Activated CD4-positive, alpha-beta T cell treated with anti-CD3 and anti-CD28 coated beads, Interleukin-2, Interleukin-6, amounts not matched to agents 100 ng/mL and 50 ng/mL, durations not matched to agents 16 hours and 8 hours (primary cell): ENCODE measurements at places on chromosomes 4 and X.
A peak's percentile ranks its signal among the peaks of the same experiment; 100 is the strongest.

GRCh38 chr4:87209182-87209581, 11.2 kb downstream of the KLHL8 start:
- DNase-seq, result no peak

DNA sequence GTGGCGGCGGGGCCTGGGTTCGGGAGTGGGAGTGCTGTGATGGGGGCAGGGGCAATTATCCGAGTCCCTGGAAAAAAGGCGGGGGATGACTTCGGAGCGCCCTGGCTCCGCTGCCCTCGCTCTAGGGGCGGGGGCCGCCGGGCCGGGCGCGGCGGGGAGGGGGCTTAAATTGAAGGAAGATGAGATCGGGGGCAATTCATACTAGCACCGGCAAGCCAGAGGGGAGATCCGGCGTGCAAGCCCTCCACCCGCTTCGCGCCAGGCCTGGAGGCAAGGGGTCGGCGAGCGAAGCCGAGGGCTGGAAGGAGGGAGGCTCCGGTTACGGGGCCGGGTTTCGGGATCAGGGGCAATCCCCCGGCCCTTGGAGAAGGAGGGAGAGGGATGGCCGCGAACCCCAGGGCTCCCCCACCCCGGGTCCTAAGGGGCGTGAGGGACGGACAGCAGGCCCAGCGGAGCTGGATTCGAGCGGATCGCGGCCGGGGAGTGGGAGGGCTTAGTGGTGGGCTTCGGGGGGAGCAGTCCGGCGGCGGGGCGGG, 1.2 kb downstream of the BCORL1 start:
- DNase-seq, result peak; percentile 2

DNA sequence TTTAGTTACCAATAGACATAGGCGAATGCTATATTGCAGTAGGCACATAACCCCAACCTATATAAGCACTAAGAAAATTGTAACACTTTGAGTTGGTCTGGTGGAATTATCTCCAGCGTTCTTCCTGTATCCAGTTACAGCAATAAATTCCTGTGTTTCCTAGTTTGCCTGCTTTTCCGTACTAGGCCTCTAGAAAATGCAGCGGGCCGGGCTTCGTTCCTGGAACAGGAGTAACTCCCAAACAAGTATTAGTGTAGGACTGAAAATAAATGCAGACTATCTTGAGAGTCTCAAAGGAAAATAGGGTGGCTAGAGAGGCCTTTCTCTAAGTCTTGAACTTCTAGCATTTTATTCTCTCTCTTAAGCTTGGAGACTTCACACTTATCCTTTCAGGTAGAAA, 159.8 kb downstream of the OR13H1 start:
- no peak for DNase-seq

- DNase-seq, result peak; percentile 55
These were observed 433 bp upstream of the COQ2 start for GRCh38 chr4:83285055-83285407.

DNA sequence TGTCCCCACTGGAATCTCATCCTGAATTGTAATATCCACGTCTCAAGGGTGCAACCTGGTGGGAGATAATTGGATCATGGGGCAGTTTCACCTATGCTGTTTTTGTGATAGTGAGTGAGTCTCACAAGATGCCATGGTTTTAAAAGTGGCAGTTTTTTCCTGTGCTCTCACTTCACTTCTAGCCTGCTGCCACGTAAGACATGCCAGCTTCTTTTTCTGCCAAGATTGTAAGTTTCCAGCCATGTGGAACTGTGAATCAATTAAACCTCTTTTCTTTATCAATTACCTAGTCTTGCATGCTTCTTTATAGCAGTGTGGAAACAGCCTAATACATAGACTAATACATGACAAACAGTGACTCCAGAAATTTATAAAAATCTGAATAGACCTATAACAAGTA, 1131.8 kb downstream of the PCDH7 start:
- no peak for DNase-seq

- DNase-seq, result peak; percentile 31
These were observed 2.7 kb upstream of the PYURF start for GRCh38 chr4:88526221-88526815.

DNA sequence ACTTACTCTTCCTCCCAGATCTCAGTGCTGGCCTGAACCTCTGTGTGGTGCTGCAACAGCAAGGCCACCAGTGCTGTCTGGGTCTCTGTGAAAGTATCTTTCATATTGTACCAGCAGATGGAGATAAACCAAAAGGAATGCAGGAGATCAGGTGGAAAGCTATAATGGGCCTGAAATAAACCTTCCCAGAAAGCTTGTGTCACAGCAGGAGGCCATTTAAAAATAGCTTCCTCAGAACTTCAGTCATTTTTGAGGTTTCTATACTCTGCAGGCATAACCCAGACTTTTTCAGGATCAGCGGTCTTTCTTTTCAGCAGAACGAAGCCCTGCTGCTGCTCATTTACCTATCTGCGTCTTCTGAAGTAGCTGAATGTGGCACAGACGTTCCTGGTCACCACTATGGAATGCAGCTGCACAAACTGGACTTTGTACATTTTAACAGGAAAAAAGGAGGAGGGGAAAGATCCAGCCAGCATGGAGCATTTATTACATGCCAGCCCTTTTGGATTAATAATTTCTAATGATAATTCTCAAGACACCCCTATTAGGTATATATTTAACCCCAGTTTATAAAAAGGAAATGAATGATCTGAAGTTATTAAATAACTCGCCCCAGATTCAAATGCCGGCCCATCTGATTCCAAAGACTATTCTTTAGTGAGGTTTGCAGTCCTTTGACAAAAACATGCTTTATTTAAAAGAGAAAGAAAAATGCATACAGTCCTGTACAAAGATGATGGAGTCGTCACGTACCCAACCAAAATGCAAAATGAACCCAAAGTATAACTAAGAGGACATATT, 119.7 kb downstream of the NFKB1 start:
- DNase-seq, result peak; percentile 26

DNA sequence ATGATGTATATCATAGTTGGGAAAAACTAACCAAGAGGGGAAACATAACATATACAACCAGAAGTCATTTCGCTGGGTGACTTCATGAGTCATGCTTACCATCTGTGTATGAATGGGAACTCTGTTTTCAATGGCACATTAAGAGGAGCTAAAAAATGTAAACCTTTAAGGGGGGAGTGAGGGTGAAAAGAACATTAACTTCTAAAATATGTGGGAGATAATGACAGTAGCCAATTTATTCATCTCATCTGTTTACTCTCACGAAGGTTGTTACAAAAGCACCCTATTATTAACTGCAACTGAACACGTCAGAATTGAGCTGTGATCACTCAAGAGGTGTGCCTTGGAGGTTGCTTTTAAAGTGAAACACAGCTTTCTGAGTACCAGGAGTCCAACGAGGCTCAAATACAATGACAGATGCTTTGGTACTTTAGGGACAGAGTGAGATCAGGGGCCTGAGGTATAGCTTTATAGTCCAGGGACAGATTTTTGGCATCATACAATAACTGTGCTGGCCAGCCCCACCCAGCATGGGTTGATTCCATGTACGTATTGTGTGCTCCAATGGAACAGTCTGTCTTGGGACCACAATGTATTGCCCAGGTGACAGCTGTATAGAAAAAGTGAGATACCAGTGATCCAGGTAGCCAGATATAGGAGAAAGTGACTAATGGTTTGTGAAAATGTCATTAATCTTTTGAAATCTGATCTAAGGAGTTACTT, 107.3 kb downstream of the AMMECR1 start:
- no peak for DNase-seq

- DNase-seq, result no peak
These were observed 674.3 kb upstream of the MAGEB2 start for GRCh38 chrX:29541038-29541437.

DNA sequence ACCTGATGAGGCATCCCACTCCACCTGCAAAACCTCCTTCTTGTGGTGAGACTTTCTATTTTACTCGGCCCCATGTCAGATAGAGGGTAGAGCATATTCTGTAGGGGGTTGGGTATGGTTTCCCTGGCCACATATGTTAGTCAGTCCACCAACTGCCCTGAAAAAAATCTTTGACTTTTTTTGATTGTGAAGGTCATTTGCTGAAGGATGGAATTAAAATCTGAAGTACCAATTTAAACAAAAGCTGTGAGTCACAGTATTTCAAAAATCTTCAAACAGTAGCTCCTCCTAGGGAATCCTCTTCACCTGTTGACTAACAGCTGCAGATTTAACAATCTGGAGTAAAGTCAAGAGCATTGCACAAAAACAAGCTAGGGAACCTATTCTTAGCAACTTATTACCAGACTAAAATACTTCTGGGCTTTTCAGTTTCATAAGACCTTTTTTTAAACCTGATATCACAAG, 8.0 kb upstream of the CCDC110 start:
- peak; percentile 48 for DNase-seq

GRCh38 chr4:125191232-125191631, 123.5 kb upstream of the FAT4 start:
- no peak for DNase-seq

- DNase-seq, result no peak
These were observed 19.0 kb upstream of the MAML3 start for GRCh38 chr4:140172960-140173359.

DNA sequence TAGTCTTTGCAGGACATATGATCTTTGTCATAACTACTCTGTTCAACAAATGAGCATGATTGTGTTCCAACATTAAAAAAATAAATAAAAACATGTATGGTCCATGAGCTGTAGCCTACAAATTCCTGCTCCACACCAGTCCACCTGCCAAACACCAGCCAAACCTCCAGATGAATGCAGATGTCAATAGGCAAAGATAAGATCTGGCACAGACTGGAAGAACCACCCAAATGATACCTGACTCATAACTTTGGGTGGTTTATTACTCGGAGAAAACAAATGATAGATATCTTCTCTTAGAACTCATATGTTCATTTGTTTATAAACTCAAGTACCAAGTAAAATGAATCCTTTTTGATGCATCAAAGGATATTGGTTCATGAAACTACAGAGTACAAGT, 425.1 kb downstream of the GBA3 start:
- DNase-seq, result no peak

DNA sequence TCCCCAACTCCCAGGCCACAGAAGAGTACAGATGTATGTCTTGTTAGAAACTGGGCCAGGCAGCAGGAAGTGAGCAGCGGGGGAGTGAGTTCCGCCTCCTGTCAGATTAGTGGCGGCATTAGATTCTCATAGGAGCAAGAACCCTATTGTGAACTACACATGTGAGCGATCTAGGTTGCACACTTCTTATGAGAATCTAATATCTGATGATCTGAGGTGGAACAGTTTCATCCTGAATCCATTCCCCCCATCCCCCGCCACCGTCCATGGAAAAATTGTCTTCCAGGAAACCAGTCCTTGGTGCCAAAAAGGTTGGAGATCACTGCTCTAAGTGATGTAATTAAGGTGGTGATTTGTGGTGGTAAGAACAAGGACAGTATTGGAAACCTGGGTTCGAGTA, 24.5 kb upstream of the NEXMIF start:
- no peak for DNase-seq

DNA sequence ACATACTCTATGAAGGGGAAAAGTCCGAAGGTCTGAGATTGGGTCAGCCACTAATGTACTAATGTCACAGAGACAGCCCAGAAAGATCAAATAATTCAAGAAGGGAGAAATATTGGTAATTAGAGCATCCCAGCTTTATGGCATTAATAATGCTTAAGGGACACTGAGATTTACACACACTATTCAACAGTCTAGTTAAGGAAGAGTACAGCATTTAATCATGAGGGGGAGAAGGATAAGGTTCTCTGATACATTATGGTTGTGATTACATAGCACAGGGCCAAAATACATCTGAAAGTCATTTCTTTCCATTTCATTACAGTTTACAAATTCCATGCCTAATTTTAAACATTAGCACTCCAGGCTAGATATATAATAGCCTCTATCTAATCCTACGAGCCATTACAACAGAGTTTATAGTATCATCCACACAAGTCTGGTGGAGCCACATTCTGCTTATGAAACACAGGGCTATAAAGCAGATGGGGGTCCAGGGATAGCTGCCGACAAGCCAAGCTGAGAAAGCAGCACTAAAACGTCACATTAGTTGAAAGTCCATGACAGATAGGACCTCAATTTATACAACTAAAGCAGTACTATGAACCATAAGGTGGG, 108.0 kb upstream of the GRIA3 start:
- no peak for DNase-seq

DNA sequence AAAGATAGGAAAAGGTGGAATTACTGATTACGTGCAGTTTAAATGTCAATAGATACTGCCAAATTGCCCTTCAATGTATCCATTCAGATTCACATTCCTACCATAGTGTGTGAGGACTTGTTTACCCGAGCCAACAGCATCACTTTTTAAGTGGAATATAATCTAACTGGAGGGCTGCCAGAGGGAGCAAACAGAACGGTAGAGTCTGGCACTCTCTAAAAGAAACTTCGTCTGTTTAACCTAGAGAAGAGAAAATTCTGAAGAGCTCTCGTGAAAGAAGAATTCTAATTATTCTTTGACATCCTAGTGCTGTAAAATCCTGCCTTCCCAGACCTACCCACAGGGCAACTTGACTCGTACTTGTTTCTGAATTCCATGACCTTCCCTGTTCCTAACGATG, 23.2 kb downstream of the SMIM43 start:
- DNase-seq, result no peak

GRCh38 chr4:7414736-7415510, 19.8 kb downstream of the PSAPL1 start:
- no peak for DNase-seq

DNA sequence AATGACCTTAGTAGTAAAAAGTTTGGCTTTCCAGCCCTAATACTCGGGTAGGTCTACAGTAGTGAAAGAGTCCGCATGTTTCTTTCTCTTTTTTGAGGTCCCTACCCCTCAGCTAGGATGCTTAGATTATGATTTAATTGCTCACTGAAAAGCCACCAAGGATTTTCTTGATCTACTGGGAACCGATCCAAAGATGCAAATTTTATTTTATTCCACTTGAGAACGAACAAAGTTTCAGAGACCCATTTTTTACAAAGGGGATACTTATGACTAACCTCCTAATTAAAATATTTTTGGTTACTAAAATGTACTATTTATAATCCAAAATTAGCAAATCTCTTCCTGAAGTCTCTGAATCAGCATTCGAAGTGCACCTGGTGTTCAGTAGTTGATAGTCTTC, 14.3 kb upstream of the PDHA2 start:
- DNase-seq, result no peak

- no peak for DNase-seq
These were observed 381 bp downstream of the TXK start for GRCh38 chr4:48133669-48134068.

DNA sequence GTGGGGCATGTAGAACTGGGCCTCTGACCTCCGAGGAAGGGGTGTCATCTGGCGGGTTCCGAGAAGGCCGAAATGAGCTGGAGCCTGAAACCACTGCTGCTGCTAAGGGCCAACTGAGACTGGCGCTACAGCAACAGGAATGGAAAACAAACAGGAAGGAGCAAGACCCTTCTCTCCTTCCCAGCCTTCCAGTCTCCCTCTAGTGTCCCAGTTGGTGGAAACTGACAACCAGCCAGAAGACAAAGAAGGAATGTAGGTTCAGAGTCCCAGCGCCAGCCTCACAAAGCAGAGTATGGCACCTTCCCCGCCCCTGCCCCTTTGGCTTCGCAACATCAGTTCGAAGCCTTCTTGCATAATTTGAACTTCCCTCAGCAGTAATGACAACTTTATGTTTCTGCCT, 24.4 kb upstream of the PDZD4 start:
- no peak for DNase-seq

- no peak for DNase-seq
These were observed 1489.8 kb downstream of the STIM2 start for GRCh38 chr4:28350485-28350884.

- DNase-seq, result no peak
These were observed 27.4 kb downstream of the APELA start for GRCh38 chr4:164904336-164904735.

- DNase-seq, result no peak
These were observed 662.0 kb upstream of the FRG1 start for GRCh38 chr4:189278597-189279165.

GRCh38 chrX:46582325-46582724, 8.8 kb downstream of the CHST7 start:
- no peak for DNase-seq
